ENCODE measurements at places on chromosomes 5 and 9. TPM values are rescaled to one million over a fixed set of nuclear protein-coding genes. Genes with fewer than 3 reads are reported as not detected.
A peak's percentile ranks its signal among the peaks of the same experiment; 100 is the strongest.

DNA sequence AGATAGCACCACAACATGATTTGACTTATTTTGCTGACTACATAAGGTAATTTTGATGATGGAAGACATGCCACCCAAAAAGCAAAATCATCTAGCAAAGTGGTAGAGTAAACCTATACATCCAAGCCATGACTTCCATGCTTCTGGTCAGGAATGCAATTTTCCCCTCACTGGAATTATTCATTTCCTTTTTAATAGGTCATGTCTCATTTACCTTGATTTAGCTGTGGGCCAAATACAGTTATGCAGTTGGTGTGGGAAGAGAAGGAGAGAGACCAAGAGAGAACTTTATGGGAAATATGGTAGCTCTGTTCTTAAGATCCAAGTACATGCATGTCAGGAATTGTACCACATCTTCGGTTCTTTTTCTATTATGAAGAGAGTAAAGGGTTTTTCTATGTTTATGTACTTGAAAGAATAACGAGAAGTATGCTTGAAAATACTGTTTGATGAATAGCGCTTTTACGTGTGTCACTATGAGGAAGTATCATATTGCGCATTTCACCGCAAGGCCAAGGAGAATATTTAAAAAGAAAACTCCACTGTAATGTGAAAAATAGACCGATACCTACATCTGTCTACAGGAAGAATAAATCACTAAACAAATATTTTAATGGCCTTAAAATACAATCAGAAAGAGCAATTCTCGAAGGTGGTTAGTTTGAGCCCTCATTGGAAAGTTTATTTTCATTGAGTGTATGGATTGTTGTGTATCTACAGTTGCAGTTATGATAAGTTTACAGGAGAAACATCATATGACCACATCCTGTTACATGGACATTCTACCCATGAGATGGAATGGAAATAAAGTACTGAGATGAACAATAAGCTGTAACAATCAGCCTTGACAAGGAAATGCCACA lies 134.0 kb downstream of the FOXD1 start:
- H3K4me3 ChIP-seq, result no peak overlapping the region
- no peaks in the 10 kb centered on the region for H3K4me1 ChIP-seq
- peaks cover 8% of the 10 kb centered on the region for H3K27me3 ChIP-seq
- no peak for DNase-seq
- H3K36me3 ChIP-seq, result no peaks in the 10 kb centered on the region
- no peak overlapping the region for H3K27ac ChIP-seq

DNA sequence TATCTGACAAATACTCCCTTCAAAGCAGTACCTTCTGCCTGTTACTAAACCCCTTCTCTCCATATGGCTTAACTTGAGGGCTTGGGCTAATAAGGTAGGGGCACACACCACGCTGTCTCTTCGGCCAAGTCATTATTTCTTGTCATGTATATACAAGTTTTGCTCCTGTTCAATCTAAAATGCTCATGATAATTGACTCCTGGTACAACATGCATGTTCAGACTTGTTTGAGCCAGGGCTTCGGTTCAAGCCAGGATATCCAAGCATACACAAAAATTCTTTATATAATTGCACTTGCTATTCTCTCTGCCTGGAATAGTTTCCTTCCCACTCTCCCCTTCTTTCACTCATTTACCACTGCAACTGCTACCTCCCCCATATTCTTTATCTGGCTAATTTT lies 756.0 kb upstream of the C9orf72 start:
- H3K4me3 ChIP-seq, result no peak overlapping the region
- H3K27ac ChIP-seq, result no peak overlapping the region
- no peaks in the 10 kb centered on the region for H3K36me3 ChIP-seq
- H3K4me1 ChIP-seq, result no peaks in the 10 kb centered on the region

- H3K27ac ChIP-seq, result no peak overlapping the region
- no peak for DNase-seq
- H3K27me3 ChIP-seq, result no peaks in the 10 kb centered on the region
- no peak overlapping the region for H3K4me3 ChIP-seq
- H3K4me1 ChIP-seq, result no peaks in the 10 kb centered on the region
Observed at GRCh38 chr5:133164759-133165158, 112.9 kb downstream of the HSPA4 start.

Gene SLCO6A1
- total RNA-seq, result not detected

GRCh38 chr9:124654431-124654830 lies 116.7 kb downstream of the NR6A1 start:
- no peak overlapping the region for H3K27ac ChIP-seq
- H3K27me3 ChIP-seq, result no peaks in the 10 kb centered on the region
- no peak overlapping the region for H3K4me3 ChIP-seq
- H3K4me1 ChIP-seq, result peaks cover 2% of the 10 kb centered on the region
- no peak for DNase-seq

DNA sequence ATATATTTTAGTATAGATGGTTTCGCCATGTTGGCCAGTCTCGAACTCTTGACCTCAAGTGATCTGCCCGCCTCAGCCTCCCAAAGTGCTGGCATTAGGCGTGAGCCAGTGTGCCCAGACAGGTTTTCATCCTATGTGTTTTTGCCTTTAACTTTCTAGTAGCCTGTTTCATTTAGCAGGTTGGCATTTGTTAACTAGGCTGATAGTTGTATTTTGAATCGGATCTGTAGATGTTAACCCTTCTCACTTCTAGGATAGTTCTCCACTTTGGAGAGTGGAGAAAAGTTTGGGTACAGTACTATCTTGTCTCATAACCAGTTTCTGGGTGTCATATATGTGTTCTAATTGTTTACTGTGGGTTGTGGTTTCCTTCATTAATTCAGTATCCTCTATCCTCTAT lies 7.3 kb upstream of the FGF18 start:
- H3K27ac ChIP-seq, result no peak overlapping the region
- peaks cover 56% of the 10 kb centered on the region for H3K36me3 ChIP-seq
- no peaks in the 10 kb centered on the region for H3K4me1 ChIP-seq

Gene DOCK8
- 288 TPM for total RNA-seq

- no peak overlapping the region for H3K4me3 ChIP-seq
- H3K27ac ChIP-seq, result no peak overlapping the region
- H3K27me3 ChIP-seq, result peaks cover 33% of the 10 kb centered on the region
- DNase-seq, result no peak
- peaks cover 13% of the 10 kb centered on the region for H3K4me1 ChIP-seq
Observed at GRCh38 chr9:129275626-129276247, 97.7 kb upstream of the IER5L start.

Gene PIP5K1B
- total RNA-seq, result 28.2 TPM

GRCh38 chr9:118734696-118735095 lies 634.5 kb downstream of the BRINP1 start:
- no peak overlapping the region for H3K4me3 ChIP-seq
- no peaks in the 10 kb centered on the region for H3K36me3 ChIP-seq
- H3K4me1 ChIP-seq, result no peaks in the 10 kb centered on the region
- DNase-seq, result no peak
- H3K27ac ChIP-seq, result no peak overlapping the region

Gene TRIP13
- 1.7 TPM for total RNA-seq

DNA sequence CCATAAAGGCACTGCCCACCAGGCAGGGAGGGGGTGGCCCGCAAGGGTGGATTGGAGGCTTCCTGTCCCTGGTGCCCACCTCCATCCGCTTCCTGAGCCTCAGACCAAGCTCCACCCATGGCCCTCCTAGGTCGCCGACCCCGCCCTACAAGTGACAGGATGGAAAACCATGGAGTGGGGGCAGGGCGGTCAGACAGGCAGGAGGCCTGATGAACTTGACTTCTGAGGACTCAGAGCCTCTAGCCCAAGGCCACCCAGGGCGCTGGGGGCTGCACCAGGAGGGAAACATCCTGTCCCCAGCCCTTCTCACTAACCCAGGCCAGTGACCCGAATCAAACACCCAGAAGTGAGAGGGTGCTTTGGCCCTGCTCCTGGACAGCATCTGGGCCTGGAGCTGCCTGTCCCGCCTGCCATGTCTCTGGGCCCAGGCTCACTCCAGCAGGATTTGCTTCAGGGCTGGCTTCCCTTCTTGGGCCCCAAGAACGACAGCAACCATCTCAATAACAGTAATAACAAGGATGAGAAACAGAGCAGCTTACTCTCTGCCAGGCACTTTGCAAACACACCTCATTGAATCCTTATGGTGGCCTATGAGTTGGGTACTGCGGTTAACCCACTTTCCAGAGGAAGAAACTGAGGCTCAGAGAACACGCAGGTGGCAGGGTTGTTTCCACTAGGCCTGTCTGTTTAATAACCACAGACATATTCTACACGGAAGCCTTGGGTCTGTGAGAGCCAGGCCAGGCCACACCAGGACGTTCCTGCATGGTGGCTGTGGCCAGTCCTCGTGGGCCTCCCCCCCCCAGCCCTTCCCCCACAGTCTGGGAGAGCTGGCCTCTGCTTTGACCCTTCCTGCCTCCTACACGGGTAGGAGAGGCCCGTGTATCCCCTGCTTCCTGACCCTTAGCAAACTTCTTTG lies 4.4 kb upstream of the ST6GALNAC6 start:
- peak overlapping the region; percentile 96 for H3K27ac ChIP-seq
- no peaks in the 10 kb centered on the region for H3K27me3 ChIP-seq
- peak overlapping the region; percentile 27 for H3K4me3 ChIP-seq
- peak; percentile 57 for DNase-seq
- no peaks in the 10 kb centered on the region for H3K36me3 ChIP-seq

DNA sequence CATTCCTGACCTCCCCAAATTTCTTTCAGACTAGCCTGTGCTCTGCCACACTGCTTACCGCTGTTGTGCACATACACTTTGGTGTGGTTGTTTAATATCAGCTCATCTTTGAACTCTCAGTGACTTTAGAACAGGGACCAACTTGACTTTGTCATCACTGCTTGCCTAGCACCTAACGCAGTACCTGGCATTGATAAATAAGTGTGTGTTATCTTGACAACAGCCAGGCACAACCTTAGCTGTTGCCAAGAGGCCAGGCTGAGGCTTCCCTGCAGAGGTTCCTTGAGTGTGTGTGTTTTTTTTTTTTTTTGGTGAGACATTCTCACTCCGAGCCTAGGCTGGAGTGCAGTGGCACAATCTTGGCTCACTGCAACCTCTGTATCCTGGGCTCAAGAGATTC lies 41.0 kb upstream of the SLC28A3 start:
- no peaks in the 10 kb centered on the region for H3K36me3 ChIP-seq
- no peak overlapping the region for H3K27ac ChIP-seq
- H3K4me1 ChIP-seq, result no peaks in the 10 kb centered on the region
- no peak overlapping the region for H3K4me3 ChIP-seq

Gene NTRK2
- not detected for total RNA-seq

Gene PALM2AKAP2
- not detected for total RNA-seq

- no peaks in the 10 kb centered on the region for H3K27me3 ChIP-seq
- H3K27ac ChIP-seq, result no peak overlapping the region
- H3K4me1 ChIP-seq, result no peaks in the 10 kb centered on the region
- no peak for DNase-seq
- H3K4me3 ChIP-seq, result no peak overlapping the region
Observed at GRCh38 chr5:18068826-18069225, 434.6 kb downstream of the TAF11L14 start.

DNA sequence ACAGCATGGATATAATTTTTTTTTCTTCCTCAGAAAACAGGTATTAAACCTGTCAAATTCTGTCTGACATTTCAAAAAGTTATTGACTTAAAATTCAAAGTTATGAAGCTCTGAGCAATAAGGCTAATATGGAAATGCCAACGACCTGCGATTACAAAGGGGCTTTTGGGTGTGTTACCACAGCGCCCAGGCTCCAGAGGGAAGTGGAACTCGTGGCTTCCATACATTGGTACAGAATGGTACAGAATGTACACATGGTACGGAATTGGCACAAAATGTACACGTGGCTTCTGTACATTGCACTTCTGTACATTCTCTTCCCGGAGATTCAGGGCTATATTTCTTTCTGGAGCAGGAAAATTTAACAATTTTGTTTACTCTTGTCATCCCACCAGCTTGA lies 225.1 kb upstream of the TBCA start:
- no peak overlapping the region for H3K27ac ChIP-seq
- H3K4me1 ChIP-seq, result no peaks in the 10 kb centered on the region
- DNase-seq, result no peak
- no peaks in the 10 kb centered on the region for H3K27me3 ChIP-seq
- H3K4me3 ChIP-seq, result no peak overlapping the region

- DNase-seq, result no peak
- H3K27ac ChIP-seq, result no peak overlapping the region
- no peaks in the 10 kb centered on the region for H3K27me3 ChIP-seq
- H3K36me3 ChIP-seq, result no peaks in the 10 kb centered on the region
- no peak overlapping the region for H3K4me3 ChIP-seq
Observed at GRCh38 chr5:106833517-106833916, 837.2 kb downstream of the EFNA5 start.

- H3K4me1 ChIP-seq, result no peaks in the 10 kb centered on the region
- no peaks in the 10 kb centered on the region for H3K27me3 ChIP-seq
- H3K27ac ChIP-seq, result no peak overlapping the region
- H3K4me3 ChIP-seq, result no peak overlapping the region
- no peaks in the 10 kb centered on the region for H3K36me3 ChIP-seq
- no peak for DNase-seq
Observed at GRCh38 chr9:87874304-87874623, 8.4 kb upstream of the SPATA31E1 start.

Gene PCA3
- total RNA-seq, result not detected

Gene IFNA21
- total RNA-seq, result not detected

DNA sequence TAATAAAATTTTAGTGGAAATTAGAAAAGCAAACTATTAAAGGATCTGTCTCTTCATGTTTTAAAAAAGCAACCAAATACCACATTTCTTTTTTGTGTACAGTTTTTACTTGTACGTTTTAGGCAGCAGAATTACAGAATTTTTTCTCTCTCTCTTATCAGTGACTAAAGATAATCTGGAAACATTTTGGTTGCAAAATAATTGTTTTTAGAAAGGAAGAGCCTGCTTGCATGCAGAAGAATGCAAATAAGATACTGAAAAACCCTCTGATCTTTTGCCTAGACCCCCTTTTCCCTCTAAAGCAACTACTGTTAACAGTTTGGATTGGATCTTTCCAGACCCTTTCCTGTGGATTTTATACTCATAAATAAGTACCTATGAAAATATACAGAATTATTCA lies 75.9 kb upstream of the SGCD start:
- no peak overlapping the region for H3K27ac ChIP-seq
- H3K36me3 ChIP-seq, result no peaks in the 10 kb centered on the region
- H3K4me1 ChIP-seq, result no peaks in the 10 kb centered on the region
- no peak overlapping the region for H3K4me3 ChIP-seq

- H3K27me3 ChIP-seq, result no peaks in the 10 kb centered on the region
- H3K27ac ChIP-seq, result no peak overlapping the region
- H3K36me3 ChIP-seq, result no peaks in the 10 kb centered on the region
- no peaks in the 10 kb centered on the region for H3K4me1 ChIP-seq
- H3K4me3 ChIP-seq, result no peak overlapping the region
Observed at GRCh38 chr5:52685566-52685965, 102.2 kb upstream of the ITGA1 start.

GRCh38 chr5:149434162-149435014 lies 55.3 kb upstream of the IL17B start:
- H3K27me3 ChIP-seq, result no peaks in the 10 kb centered on the region
- H3K36me3 ChIP-seq, result no peaks in the 10 kb centered on the region
- peak; percentile 17 for DNase-seq
- H3K27ac ChIP-seq, result no peak overlapping the region
- no peaks in the 10 kb centered on the region for H3K4me1 ChIP-seq
- no peak overlapping the region for H3K4me3 ChIP-seq

Gene RHOBTB3
- 5.0 TPM for total RNA-seq

GRCh38 chr9:121748074-121748473 lies 96.6 kb downstream of the DAB2IP start:
- no peaks in the 10 kb centered on the region for H3K4me1 ChIP-seq
- DNase-seq, result no peak
- H3K36me3 ChIP-seq, result no peaks in the 10 kb centered on the region
- H3K4me3 ChIP-seq, result no peak overlapping the region
- no peaks in the 10 kb centered on the region for H3K27me3 ChIP-seq
- no peak overlapping the region for H3K27ac ChIP-seq

GRCh38 chr9:4433379-4433778 lies 56.9 kb upstream of the SLC1A1 start:
- H3K4me3 ChIP-seq, result no peak overlapping the region
- no peaks in the 10 kb centered on the region for H3K4me1 ChIP-seq
- no peak for DNase-seq
- no peak overlapping the region for H3K27ac ChIP-seq

Measured in B cell (primary cell).